ENCODE measurements at places on chromosomes 2 and 18.

DNA sequence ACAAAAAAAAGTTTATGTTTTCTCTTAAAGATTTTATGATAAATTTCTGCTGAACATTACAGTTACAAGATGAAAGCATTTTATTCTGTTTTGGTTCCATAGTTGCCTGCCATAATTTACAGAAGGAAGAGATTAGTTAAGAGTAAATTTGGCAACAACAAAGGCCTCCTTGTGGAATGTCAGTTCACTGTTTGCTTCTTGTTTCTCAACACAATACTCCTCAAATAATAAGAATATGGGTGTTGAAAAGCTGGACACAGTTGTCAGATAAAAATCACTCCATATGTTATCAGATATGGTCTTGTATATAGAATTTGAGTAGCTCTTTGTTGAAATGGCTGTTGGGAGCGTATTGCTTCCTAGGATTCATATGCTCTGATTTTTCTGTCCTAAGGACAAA lies 359.5 kb downstream of the CPS1 start:
- DNase-seq: no peak

DNA sequence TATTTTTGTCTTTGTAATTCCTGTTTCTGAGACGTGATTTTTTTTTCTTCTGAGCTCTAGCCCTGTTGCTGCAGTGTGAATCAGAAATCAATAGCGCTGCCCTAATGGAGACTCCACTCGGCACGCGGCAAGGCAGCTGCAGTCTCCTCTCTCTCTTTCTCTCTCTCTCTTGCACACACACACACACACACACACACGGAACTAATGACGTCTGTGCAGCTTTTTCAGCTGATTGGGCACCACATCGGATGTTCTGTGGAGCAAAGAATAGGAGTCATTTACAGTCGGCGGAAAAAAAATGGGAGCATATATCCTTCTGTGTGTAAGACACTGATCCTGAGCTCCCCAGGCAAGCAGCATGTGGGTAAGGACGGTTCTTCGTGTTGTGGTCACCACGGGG lies 2.0 kb upstream of the MYT1L start:
- DNase-seq: no peak

DNA sequence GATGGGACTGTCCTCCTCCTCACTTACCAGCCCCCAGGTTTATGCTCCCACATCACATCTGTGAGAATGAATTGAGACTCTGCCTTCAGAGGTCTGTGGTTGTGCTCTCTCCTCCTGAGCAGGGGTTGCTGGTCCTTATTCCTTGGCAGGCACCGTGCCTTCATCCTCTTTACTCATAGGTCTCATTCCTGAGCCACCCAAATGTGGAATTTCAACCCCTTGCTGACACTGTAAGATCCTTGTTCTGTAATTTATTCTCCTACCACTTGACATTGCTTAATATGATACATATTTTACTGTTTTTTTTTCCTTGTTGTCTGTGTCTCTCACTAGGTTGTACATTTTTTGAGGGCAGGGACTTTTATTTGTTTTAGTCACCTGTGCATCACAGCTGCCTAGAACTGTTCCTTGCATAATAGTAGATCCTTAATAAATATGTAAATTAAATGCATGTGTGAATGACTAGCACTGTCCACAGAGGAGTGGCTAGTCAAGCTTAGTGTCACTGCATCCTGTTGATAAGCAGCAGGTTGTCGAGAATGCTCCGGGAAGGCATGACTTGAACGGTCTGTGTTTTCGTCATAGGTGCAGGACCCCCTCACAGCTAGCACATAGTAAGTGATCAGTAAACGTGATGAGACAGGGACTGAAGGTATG lies 180.6 kb downstream of the ZNF407 start:
- DNase-seq: no peak

GRCh38 chr2:225842939-225843338 lies 443.4 kb downstream of the NYAP2 start:
- DNase-seq: no peak

- no peak for DNase-seq
Measured at GRCh38 chr2:230908092-230908594, 16.9 kb downstream of the GPR55 start.

- DNase-seq: no peak
Measured at GRCh38 chr2:3492951-3493614, 26.2 kb downstream of the ADI1 start.

DNA sequence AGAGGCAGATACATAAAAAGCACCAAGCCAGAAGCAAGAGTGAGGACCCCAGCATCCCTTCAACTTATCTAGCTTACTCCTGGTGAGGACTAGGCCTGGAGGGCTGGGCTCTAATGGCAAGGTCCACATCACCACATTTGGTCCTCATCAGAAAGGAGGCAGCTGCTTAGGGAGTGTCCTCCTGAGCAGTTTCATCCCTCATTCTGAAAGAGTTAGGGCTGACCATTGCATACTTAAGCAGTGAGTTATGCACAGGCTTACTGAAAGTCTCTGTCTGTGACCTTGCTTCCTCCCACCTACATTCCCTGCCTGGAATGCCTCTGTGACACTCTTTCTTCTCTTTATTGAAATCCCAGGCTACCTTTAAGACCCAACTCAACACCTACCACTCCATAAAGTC lies 301.8 kb upstream of the ACVR2A start:
- no peak for DNase-seq

GRCh38 chr2:10561288-10562035 lies 113.3 kb upstream of the ODC1 start:
- no peak for DNase-seq

All from lower lobe of right lung (tissue), 2 donors.